Karpas-422 (cell line): ENCODE measurements at places on chromosomes 6 and 20.

- DNase-seq, result no peak
These were observed 11.5 kb downstream of the PYGB start for GRCh38 chr20:25259358-25259757.

DNA sequence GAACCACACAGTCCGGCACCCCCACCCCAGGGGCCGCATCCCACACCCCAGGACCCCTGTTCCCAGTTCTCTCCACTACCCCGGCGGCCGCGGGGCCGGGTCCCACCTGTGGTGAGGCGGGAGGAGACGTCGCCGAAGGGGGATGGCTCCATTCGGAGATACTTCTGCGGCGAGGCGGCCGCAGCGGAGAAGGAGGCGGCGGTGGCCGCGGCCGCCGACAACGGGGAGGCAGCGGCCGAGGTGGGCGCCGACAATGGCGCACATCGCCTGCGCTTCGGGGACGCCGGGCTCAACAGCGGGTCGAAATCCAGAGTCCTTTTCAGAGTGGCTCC, 723 bp downstream of the AKIRIN2 start:
- no peak for DNase-seq

DNA sequence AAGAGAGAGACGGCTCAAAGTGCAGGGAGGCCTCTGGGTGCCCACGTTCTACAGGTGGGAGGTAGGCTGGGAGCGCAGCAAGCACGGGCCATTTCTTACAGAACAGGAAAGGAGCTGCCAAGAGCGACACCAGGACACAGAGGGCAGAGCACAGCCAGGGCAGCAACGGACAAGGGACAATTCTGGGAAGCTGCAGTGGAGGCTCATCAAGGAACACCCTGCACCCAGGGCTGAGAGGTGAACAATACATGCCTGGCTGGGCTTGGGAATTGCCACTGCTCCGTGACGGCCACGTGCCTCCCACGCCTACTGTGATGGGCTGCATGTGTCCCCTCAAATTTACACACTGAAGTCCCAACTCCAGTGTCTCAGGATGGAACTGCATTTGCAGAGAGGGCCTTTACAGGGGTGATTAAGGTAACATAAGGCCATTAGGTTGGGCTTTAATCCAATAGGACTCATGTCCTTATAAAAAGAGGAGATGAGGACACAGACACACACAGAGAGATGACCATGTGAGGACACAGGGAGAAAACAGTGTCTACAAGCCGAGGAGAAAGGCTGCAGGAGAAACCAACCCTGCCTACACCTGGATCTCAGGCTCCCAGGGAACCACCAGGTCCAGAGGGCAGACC, 13.6 kb downstream of the SERPINB6 start:
- DNase-seq, result no peak

DNA sequence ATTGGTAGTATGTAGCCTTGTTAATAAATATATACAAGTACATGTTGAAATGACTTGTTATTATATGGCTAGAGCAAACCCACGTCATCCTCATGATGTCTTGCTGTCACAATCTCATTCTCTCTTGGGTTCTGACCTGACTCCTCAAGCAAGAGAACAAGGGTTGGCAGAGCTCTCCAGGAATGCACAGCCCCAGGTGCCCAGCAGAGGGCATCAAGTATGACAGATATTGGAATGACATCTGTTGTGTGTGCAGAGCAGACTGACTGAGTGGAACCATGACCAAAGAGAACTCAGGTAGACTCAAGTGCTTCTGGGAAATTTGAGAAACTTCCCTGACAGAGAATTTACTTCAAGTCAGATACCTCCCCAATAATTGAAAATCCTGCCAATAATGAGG, 90.6 kb downstream of the PAX1 start:
- DNase-seq, result peak; percentile 84

GRCh38 chr6:95574811-95575210, 2.5 kb upstream of the MANEA start:
- no peak for DNase-seq

DNA sequence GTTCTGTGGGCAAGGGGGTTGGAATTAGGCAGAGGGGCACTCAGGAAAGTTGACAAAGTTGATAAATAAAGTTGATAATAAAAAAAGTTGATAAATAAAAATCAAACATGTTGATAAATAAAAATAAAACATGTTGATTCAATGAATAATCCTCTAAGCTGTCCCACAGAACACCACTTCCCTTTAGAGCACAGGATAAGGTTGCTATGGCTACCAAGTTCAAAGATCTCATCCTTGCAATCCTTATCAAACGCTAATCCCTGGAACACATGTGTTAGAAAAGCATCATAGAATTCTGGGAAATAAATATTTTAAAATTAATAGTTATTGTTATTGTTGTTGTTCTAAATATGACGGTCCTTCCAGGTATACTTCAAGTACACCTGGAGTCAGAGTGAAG, 33.9 kb downstream of the MBOAT1 start:
- DNase-seq, result no peak

DNA sequence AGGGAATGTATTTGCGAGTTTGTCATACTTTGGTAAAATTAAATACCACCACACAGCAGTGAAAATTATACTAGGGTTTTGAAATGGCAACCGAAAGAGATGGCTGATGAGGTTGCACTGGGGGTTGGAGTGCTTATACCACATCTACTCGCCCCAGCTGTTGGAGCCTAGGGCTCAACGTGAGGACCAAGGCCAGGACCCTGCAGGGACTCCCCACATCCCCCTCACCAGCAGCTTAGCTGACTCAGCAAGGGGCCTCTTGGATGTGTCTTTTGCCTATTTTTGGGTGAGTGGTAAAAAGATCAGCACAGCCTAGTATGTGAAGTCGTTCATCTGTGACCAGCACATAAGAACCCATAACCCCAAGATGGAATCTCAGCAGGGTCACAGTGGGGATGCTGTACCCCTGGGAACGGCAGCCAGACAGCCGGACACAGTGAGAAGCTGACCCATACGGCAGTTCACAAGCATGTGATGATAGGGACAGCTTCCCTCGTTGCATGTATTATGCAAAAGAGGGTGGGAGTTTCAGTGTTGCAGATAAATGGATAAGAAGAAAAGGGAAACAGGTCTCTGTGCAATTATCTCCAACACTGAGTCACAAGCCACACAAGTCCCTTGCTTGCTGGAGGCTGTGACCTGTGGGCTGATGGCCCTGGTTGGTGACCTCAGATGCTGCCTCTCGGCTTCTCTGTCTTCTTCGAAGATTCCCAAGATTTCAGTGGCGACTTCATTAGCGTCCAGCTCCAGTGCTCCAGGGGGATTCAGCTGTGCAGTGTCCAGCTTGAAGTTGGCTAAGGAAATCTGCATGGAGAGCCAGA, 20.9 kb upstream of the SPO11 start:
- DNase-seq, result peak; percentile 84

DNA sequence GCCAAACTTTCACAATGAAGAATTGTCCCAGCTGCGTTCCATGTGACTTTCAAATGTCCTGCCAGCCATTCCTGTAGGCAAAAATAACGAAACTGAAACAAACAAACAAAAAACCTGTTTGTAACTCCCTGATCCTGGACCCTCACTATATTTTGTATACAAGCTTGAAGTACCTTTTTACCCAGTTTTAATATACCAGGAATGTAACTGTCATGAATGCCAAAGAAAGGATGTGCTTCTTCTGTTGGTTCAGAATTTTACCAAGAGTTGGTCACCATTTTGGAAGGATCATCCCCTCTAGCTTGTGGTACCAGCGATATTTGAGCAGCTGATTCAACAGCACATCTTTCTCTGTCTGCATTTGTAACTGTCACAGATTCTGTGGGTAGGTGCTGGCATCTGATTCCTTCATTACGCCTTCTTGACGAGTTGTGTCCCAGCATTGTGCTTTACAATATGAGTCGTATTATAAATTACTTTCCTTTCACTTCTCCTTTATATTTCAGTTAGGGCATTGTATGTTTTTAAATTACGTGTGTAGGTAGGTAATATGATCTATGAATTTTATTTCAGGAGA, 93.9 kb downstream of the DLGAP4 start:
- DNase-seq, result no peak

DNA sequence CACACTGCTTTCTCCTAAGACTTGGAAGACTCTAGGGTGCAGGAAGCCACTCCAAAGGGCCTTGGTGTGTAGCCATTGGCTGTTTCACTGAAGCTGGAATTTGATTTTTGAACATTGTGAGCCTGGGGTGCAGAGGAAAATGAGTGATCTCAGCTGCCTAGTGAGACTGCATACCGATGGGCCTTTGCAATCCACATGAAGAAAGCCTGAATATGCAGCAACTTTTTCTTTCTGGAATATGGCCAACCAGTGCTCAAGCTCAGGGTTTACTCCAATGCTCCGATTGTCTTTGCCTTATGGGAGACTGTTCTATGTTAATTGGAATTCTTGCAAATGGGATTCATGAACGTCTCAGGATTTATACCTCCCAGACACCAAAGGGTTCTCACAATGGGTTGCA, 242.6 kb downstream of the DOK5 start:
- DNase-seq, result no peak

- DNase-seq, result no peak
These were observed 47.3 kb downstream of the PFDN4 start for GRCh38 chr20:54255157-54255556.

GRCh38 chr20:52783769-52784168, 188.4 kb upstream of the TSHZ2 start:
- peak; percentile 42 for DNase-seq

GRCh38 chr6:131045139-131045538, 17.9 kb downstream of the EPB41L2 start:
- no peak for DNase-seq

DNA sequence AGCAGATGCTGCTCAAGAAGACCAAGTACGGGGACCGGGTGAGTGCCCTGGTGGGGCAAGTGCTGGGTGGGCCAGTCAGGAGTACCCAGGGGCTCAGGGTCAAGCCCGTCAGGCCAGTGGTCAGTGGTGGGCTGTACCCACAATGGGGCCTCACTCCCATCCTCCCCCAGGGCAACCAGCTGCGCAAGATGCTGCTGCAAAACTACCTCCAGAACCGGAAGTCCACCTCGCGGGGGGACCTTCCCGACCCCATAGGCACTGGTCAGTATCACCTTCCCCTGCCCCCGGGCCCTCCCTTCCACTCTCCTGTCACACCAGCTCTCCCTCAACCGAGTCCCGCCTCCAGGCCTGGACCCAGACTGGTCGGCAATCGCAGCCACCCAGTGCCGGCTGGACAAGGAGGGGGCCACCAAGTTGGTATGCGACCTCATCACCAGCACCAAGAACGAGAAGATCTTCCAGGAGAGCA, 27.0 kb downstream of the UQCC2 start:
- DNase-seq, result no peak

- DNase-seq, result no peak
These were observed 48.1 kb upstream of the MYL9 start for GRCh38 chr20:36493051-36493800.

GRCh38 chr6:2949121-2949520, 22.2 kb downstream of the SERPINB6 start:
- no peak for DNase-seq

DNA sequence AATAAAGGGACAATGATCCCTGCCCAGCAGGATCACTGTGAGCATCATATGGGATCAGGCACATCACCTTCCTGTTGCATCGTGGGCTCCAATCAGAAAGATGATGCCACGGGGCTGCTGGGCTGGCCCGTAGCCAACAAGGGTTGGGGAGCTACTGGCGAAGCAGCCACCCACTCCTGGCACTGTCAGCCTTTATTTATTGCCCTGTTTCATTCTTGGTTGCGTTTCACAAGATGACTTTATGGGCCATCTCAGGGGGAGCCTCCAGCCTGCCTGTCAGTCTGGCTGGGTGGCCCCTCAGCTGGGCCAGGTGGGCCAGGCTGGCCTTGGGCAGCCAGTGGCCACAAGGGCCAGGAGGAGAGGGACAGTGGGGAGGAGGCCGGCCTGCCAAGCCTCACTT, 17.3 kb downstream of the VSTM2L start:
- peak; percentile 62 for DNase-seq

- no peak for DNase-seq
These were observed 117.3 kb downstream of the SMLR1 start for GRCh38 chr6:130944486-130944885.

- DNase-seq, result no peak
These were observed 205.2 kb downstream of the BMP7 start for GRCh38 chr20:57061051-57061900.

DNA sequence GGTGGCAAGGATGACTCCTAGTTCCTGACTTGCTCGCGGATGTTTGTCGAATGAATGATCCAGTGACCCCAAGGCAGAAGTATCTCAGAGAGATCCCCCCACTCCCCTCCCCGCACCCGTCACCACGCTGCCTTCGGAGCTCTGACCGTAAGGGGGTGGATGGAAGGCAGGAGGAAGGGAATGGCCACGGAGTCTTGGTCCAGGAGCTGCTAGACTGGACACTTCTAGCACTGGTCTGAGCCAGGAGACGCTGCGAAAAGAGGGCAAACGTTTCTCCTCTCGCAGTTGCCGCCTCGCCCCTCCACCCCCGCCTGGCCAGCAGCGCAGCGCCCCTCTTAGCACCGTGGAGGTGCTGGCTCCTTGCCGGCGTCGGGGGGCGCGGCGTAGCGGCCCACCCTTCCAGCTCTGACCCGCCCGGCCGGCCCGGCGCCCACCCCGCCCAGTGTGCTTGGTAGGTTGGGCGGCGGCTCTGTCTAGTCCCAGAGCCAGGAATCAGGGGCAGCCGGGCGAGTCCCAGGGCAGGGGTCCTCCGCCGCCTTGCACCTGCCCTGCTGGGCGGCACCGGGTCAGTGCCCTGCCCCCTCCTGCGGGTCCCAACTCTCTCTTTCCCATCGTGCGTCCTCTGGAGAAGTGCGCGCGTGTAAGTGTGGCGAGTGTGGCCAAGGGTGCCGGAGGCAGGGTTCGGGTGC, 2.4 kb upstream of the DBNDD2 start:
- DNase-seq, result no peak

- DNase-seq, result peak; percentile 88
These were observed 92.6 kb downstream of the RNGTT start for GRCh38 chr6:88870717-88871330.

- no peak for DNase-seq
These were observed 46.5 kb downstream of the BLOC1S5 start for GRCh38 chr6:8017705-8018104.

GRCh38 chr6:88236612-88237360, 70.6 kb upstream of the CNR1 start:
- no peak for DNase-seq

GRCh38 chr6:1524040-1524480, 85.7 kb upstream of the FOXC1 start:
- DNase-seq, result no peak

- DNase-seq, result peak; percentile 55
These were observed 288.3 kb downstream of the KHDC1L start for GRCh38 chr6:72936766-72937559.

DNA sequence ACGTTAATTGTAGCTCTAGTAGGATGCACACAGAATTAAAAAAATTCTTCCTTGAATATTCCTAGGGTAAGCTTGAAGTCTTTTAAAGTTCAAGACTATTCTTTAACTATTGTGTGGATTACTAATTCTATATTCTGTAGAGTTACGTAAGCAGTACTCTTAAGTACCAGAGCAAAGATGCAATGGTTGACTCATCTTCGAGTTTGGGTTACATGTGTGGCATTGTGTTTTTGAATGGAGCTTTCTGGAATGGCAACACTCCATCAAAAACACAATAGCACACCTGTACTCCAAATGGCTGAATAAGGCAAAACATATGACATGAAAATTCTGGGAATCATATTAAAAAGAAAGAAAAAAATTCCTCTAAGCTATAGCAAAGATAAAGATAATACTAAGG, 33.5 kb upstream of the CEP162 start:
- DNase-seq, result no peak

- DNase-seq, result no peak
These were observed 3.8 kb downstream of the ZNF335 start for GRCh38 chr20:45968081-45968671.

- no peak for DNase-seq
These were observed 16.2 kb downstream of the USP49 start for GRCh38 chr6:41878961-41879405.
